ENCODE measurements at places on chromosomes 2 and 18. TPM values are rescaled to one million over a fixed set of nuclear protein-coding genes. Genes with fewer than 3 reads are reported as not detected.

DNA sequence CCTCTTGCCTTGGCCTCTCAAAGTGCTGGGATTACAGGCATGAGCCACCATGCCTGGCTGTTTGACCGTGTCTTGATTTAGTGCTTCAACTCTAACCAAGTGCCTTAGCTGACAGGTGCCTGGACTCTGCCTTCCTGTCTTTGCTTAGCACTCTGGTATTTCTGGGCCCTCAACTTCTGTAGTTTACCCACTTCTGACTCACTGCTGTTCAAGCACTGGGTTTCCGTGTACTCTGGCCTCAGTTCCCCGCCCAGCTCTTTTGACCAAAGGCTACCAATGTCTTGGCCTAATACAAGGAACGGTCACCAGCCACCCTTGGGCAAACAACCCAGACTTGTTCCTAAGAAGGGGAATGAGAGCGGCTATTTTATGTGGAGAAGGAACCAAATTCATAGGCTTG, 35.7 kb upstream of the CABLES1 start:
- DNase-seq: no peak
- H3K4me3 ChIP-seq: no peak overlapping the region
- no peaks in the 10 kb centered on the region for H3K36me3 ChIP-seq

Gene GAREM1
- total RNA-seq: 5.2 TPM

DNA sequence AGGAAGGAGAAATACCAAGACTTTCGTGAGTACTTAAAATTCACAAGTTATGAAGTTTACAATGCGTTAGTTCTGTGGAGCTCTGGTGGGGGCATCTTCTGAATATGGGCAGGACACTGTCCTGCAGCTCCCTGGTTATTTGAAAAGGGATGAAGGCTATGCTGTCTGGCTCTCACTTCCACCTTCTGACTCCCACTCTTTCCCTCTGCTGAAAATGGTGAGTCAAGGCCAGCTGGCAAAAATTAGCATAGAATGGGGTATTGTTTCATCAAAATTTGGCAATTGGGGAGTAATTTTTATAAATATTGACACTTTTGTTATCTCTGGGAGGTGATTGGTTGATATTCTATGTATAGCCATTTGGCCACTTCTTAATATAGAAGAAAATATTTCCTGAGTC, 177.4 kb downstream of the PARD3B start:
- no peak for DNase-seq
- no peaks in the 10 kb centered on the region for H3K27me3 ChIP-seq
- no peak overlapping the region for H3K4me3 ChIP-seq
- H3K27ac ChIP-seq: no peak overlapping the region
- H3K4me1 ChIP-seq: peaks cover 3% of the 10 kb centered on the region

- no peak overlapping the region for H3K4me3 ChIP-seq
- no peaks in the 10 kb centered on the region for H3K4me1 ChIP-seq
- no peaks in the 10 kb centered on the region for H3K27me3 ChIP-seq
- H3K27ac ChIP-seq: no peak overlapping the region
- peaks cover 24% of the 10 kb centered on the region for H3K36me3 ChIP-seq
These were observed 230.7 kb downstream of the GBX2 start for GRCh38 chr2:235937526-235937925.

GRCh38 chr2:212811036-212811805, 272.6 kb upstream of the ERBB4 start:
- no peak overlapping the region for H3K4me3 ChIP-seq
- H3K27me3 ChIP-seq: no peaks in the 10 kb centered on the region
- H3K4me1 ChIP-seq: no peaks in the 10 kb centered on the region
- H3K36me3 ChIP-seq: no peaks in the 10 kb centered on the region

Gene UGT1A10
- not detected for total RNA-seq

Gene CNDP1
- total RNA-seq: 0.29 TPM

Gene ALKAL2
- total RNA-seq: 0.48 TPM

DNA sequence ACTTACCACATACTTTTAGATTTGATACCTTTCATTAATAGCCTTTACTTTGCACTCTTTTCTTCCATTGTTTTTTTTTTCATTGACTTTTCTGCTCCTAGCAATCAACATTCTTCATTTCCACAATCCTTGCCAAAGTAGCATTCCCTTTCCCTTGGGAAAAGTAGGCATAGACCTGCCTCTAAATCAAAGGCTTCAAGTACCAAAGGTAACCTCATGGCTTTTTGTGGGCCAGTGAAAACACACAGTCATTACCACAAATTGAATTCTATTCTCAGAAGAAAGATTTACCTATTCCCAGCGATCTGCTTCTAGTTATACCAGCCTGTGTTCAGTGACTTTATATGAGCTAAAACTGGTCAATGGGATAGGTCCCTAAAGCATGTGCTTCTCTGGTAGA, 109.2 kb downstream of the SOCS6 start:
- no peak overlapping the region for H3K4me3 ChIP-seq
- H3K36me3 ChIP-seq: no peaks in the 10 kb centered on the region
- no peak for DNase-seq
- H3K27ac ChIP-seq: no peak overlapping the region

DNA sequence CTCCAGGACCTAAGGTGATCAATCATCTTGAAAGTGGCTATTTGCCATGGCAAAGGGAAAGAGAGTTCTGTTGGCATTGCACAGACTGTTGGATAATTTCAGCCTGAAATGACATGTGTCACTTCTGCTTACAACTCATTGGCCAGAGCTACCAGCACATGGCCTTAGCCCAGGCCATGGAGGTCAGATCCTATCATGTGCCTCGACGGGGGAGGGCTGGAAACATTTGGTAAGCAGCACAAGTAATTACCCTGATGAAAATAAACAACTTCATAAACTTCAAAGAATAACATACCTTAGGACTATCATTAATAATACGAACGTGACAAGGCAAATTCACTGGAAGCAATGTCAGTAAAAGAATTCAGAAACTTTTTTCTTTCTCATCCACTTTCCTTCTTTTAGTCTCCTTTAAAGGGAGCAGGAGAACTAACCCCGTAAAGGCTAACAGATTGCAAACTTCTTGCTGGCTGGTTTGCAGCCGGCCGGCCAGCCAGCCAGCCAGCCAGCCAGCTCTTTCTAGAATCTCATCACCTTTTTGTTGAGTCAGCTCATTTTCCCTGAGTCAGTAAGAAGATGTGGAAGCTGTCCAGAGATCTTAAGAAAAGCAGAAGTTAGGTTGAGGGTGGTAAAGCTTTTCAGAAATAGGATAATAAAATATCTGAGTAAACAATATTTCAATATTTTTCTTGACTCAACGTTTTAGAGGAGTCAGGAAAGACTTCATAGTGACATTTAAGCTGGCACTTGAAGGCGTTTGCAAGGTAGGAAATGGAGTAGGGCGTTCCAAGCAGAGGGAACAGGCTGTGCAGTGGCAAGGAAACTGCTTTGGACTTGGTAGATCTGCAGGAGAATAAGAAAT, 31.9 kb downstream of the CNRIP1 start:
- H3K36me3 ChIP-seq: no peaks in the 10 kb centered on the region
- DNase-seq: no peak
- H3K27ac ChIP-seq: no peak overlapping the region
- H3K4me3 ChIP-seq: no peak overlapping the region

DNA sequence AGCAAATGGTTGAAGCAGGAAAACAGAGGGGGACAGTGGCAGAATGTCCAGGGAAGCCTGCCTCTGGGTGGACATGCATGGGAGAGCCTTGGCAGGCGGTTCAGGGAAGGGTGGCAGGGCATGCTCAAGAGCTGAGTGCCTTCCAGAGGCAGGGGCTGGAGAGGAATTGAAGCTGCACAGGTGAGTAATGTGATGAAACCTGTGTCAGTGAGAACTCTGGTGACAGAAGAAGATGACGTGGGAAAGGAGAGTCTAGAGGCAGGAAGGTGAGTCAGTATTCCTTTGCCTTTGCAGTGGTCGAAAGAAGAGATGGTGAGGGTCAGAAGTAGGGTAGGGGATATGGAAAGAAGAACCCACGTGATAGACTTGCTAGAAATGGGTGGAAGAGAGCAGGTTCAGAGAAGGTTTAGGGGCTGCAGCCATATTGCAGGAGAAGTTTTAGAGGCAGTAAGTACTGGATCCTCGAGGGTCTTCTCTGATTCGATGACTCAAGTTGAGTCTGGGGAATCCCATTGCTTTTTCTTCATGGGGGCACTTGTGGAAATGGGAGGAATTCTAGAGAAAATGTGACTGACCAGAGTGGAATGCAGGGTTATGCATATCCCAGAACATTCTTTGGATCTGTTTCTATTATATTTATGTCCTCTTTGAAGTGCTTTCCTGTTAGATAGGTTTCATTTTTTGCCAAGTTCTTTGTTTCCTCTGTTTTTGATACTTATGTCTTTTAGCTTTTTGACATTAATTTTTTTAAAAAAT, 37.4 kb downstream of the TMEM87B start:
- no peaks in the 10 kb centered on the region for H3K27me3 ChIP-seq
- no peak overlapping the region for H3K4me3 ChIP-seq
- DNase-seq: no peak
- H3K4me1 ChIP-seq: no peaks in the 10 kb centered on the region

GRCh38 chr2:40260437-40260836, 191.5 kb downstream of the SLC8A1 start:
- no peak overlapping the region for H3K27ac ChIP-seq
- H3K4me3 ChIP-seq: no peak overlapping the region
- no peak for DNase-seq

DNA sequence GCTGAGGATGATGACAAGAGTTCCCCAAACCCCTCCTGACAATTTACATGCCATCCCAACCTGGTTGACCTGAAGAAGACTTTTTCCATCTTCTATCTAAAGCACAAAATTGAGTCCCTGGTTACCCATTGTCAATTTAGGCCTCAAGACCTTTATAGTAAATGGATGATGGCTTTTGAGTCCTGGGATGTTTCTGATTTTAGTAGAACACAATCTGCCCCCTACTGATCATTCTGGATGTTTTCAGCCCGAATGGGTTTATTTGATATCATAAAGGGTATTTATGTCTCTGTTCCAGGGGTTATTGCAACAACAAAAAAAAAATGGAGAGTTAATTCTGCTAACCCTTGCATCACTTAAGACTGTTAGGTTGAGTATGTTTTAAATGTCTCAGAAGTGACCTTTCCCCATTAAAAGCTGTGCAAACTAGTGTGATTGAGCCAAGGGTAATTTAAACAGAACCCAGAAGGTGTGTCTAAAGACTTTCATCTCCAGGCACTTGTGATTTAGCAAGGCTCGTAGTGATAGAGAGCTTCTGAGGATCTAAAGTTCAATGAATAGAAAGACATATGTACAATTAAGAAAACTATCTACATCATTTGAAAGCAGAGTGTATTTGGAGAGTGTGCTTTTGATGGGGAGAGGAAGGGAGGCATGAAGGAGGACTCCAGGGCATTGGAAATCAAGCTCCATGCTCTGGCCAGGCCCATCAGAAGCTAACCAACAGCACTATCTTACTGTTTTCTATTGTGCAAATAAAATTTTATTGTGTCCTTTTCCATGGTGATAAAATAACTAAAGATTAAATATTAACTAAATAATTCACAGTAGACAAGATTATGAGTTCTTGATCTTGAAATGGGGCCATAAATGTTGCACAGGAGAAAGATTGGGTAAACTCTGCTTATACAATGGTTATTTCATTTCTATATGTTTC, 96.6 kb upstream of the NOSTRIN start:
- no peak overlapping the region for H3K4me3 ChIP-seq
- DNase-seq: no peak
- no peaks in the 10 kb centered on the region for H3K4me1 ChIP-seq

- H3K27ac ChIP-seq: no peak overlapping the region
- DNase-seq: no peak
- no peaks in the 10 kb centered on the region for H3K36me3 ChIP-seq
- H3K4me3 ChIP-seq: no peak overlapping the region
These were observed 37.4 kb downstream of the LYPD6B start for GRCh38 chr2:149075853-149076252.

Gene CFAP221
- 0.46 TPM for total RNA-seq

DNA sequence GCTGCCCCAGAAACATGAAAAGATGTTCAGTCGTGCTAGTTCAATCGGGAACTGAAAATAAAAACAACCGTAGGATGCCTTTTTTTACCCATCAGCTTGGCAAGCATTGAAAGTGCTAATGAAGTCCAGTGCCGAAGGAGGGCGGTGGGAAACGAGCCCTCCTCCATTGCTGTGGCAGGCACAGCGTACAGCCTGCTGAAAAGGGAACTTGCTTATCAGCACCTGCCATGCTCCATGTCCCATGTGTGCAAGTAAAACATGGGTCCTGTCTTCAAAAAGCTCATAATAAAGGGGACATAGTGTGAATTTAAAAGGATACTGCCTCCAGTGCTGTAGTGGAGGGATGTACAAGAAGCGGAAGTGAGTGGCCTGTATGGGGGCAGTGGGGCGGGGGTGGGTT, 82.4 kb downstream of the ARMC9 start:
- H3K4me3 ChIP-seq: no peak overlapping the region
- no peak overlapping the region for H3K27ac ChIP-seq
- H3K36me3 ChIP-seq: peaks cover 2% of the 10 kb centered on the region
- no peak for DNase-seq
- no peaks in the 10 kb centered on the region for H3K4me1 ChIP-seq

DNA sequence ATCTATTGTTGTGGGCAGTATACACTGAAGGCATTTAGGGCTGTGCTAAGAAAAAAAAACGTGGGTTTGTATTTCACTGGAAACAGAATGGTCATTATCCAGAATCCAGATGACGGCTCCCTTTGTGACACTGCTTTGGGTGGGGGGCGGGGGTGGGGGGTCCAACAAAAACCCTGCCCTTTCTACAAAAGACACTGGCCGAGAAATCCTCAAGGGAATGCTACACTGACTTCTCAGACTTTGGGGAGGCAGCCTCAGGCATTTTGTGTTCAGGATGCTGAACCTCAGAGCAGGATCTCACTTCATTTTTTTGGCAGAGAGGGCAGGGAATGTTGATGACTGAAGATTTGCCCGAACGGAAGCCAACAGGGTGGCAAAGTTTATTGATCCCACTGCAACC, 417.1 kb downstream of the HRH4 start:
- H3K27me3 ChIP-seq: no peaks in the 10 kb centered on the region
- no peak overlapping the region for H3K27ac ChIP-seq
- H3K4me1 ChIP-seq: no peaks in the 10 kb centered on the region
- H3K4me3 ChIP-seq: no peak overlapping the region

Gene MROH2A
- not detected for total RNA-seq

GRCh38 chr2:199458806-199459285, 1.1 kb upstream of the SATB2 start:
- DNase-seq: no peak
- H3K4me1 ChIP-seq: no peaks in the 10 kb centered on the region
- peaks cover 14% of the 10 kb centered on the region for H3K27me3 ChIP-seq
- H3K4me3 ChIP-seq: peak overlapping the region; percentile 95

DNA sequence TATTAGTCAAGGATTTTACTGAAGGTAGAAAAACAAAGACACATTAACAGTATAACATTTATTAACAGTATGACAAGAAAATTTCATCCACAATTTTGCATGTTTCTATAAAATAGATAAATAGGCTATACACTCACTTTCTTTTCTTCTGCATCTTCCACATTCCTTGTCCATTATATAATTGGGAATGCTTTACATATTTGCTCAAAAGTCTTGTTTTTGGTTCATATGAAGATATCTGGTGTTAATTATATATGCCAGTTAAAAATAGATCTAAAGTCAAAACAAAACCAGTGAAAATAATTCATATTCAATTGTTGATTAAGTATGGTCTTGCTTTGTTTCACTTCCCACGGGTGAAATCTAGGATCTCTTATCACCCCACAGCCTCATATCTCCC, 53.4 kb downstream of the SERPINB7 start:
- H3K36me3 ChIP-seq: no peaks in the 10 kb centered on the region
- H3K4me1 ChIP-seq: no peaks in the 10 kb centered on the region
- H3K27ac ChIP-seq: no peak overlapping the region
- H3K4me3 ChIP-seq: no peak overlapping the region
